Esophagus muscularis mucosa (tissue), 4 donors: ENCODE measurements at places on chromosomes 6 and 20. TPM values are rescaled to one million over a fixed set of nuclear protein-coding genes. Genes with fewer than 3 reads are reported as not detected.

The SYNGAP1 gene
- total RNA-seq, result 15.0 TPM

The HSF2 gene
- total RNA-seq, result 27.8 TPM

The SLC4A11 gene
- total RNA-seq, result 0.11 TPM

The CD2AP gene
- 20.3 TPM for total RNA-seq

The CLDN20 gene
- total RNA-seq, result not detected

The MDFI gene
- 0.83 TPM for total RNA-seq

DNA sequence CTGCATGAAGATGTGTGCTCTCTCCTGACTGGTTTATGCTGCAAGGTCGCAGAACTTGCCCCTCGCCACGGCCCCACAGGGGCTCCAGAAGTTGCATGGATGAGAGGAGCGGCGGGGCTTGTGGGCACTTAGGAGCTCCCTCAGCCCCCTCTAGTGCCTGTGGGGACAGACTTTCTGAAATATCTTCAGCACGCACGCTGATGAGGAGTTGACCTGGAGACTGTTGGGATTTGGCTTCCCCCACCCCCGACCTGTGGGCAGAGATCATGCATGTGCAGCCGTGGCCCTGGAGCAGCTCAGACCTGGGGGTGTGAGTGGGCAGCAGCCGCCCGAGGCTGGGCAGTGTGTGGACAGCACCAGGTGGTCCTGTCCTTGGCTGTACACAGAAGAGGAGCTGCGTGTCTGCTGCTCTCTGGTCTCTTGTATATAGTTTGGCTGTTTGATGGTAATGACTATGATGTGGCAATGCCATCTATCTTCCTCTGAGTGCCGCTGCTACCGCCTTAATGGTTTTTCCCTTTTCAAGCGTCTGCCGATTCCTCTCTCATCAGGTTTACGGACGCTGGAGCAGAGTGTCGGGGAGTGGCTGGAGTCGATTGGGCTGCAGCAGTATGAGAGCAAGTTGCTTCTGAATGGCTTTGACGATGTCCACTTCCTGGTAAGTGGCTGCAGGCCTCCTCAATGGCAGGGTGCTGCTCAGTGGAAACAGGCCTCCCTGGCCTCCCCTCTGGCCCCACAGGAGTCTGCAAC lies 81.4 kb downstream of the TCP11 start:
- H3K27ac ChIP-seq, result peak overlapping the region; percentile 92
- DNase-seq, result no peak
- H3K4me3 ChIP-seq, result peak overlapping the region; percentile 13
- H3K4me1 ChIP-seq, result peaks cover 100% of the 10 kb centered on the region
- H3K27me3 ChIP-seq, result no peaks in the 10 kb centered on the region

DNA sequence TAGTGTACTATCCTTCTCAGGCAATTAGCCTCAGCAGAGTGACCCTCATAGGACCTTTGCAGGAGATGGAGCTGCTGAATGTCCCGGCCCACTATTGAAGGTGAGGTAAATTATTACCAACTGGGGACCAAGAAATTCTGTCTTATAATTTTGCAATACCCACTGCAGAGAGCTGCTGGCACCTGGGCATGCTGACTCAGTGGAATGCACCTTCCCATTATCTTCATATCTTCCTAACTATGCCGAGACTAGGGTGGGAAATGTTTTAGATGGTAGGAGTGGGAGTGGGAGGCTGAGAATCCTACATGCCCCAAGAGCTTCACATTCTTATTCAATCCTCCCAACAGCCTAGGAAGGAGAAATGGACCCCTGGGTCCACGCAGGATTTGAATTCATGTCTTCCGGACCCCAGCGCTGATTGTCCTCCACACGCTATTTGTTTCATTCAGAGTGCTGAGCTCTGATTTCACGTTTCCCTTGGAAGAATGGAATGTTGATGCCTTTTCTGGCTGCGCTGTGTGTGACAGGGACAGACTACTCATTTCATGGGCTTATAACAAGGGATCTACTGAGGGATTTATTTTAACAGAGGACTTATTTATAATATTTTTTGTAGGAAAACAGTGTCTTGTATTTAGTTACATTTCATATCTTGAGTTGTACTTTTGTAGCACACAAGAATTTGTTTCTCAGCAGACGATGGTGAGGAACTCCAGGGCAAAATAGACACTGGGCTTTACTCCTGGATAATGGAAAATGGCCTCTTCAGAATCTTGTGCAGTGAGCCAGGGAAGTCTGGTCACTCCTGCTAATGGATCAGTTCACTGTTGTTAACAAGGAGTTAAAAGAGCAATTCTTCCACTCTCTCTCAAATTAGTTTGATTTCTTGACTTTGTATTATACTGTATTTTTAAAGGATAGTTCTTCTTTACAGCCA lies 66.4 kb downstream of the FYN start:
- no peak for DNase-seq
- H3K27me3 ChIP-seq, result no peaks in the 10 kb centered on the region
- no peak overlapping the region for H3K27ac ChIP-seq
- H3K4me1 ChIP-seq, result peaks cover 31% of the 10 kb centered on the region
- H3K36me3 ChIP-seq, result no peaks in the 10 kb centered on the region

DNA sequence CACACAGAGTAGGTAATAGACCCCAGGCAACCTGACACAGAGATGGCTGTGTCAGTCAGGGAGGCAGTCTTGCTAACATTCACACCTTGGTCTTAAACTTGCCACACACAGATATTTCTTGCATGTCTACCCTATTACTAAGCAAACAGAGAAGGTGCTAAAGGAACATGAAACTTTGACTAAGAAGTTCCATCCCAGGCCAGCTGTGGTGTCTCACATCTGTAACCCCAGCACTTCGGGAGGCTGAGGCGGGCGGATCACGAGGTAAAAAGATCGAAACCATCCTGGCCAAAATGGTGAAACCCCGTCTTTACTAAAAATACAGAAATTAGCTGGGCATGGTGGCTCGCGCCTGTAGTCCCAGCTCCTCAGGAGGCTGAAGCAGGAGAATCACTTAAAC lies 222.4 kb upstream of the JARID2 start:
- no peak for DNase-seq
- no peaks in the 10 kb centered on the region for H3K36me3 ChIP-seq
- H3K4me3 ChIP-seq, result no peak overlapping the region
- H3K27ac ChIP-seq, result no peak overlapping the region
- peaks cover 6% of the 10 kb centered on the region for H3K4me1 ChIP-seq

DNA sequence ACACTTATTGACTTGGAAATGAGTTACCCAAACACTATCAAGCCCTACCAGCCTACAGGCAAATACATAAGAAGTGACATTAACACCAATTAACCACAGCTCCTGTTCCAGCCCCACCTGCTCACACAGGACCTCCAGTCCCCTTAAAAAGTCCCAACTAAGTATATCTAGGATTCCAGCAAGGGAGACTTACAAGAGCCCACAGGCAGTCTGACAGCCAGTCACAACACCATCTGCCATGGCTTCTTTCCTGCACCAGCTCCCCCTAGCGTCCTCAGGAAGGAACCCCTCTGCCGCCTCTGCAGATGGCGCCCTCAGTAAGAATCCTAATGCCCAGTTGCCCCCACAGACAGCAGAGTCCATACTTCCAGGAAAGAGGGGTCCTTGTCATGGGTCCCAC lies 122.1 kb downstream of the HIVEP2 start:
- DNase-seq, result no peak
- peaks cover 43% of the 10 kb centered on the region for H3K4me1 ChIP-seq
- no peaks in the 10 kb centered on the region for H3K27me3 ChIP-seq
- H3K4me3 ChIP-seq, result no peak overlapping the region

GRCh38 chr6:88869263-88870020 lies 94.0 kb downstream of the RNGTT start:
- H3K27me3 ChIP-seq, result no peaks in the 10 kb centered on the region
- DNase-seq, result no peak
- no peaks in the 10 kb centered on the region for H3K4me1 ChIP-seq
- H3K36me3 ChIP-seq, result no peaks in the 10 kb centered on the region
- no peak overlapping the region for H3K27ac ChIP-seq

DNA sequence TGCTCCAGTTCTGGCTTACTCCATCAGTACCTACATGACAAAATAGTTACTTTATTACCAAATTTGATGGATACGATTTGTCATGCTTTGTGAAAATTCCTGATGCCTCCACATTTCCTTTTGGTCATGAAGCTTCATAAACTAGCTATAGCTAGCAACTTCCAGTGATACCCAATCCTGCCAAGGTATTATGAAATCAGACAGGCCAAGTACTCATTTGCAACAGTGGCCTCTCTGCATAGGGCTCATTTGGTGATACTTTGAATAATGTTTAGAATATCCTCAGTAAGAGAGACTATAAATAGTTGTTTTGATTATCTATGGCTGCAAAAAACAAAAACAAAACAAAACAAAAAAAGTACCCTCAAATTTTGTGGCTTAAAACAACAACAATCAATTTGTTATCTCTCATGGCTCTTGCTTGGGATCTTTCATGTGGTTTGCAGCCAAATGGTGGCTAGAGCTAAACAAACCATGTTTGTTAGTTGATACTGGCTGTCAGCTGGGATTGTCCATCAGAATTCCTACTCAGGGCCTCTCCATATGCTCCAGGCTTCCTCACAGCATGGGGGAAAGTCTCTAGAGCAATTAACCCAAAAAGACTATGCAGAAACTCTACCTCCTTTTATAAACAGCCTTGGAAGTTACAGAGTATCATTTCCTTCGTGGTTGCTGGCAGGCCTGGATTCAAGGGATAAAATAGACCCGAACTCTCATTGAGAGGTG lies 10.1 kb upstream of the PRL start:
- H3K27ac ChIP-seq, result no peak overlapping the region
- DNase-seq, result no peak
- H3K4me1 ChIP-seq, result no peaks in the 10 kb centered on the region
- H3K4me3 ChIP-seq, result no peak overlapping the region
- no peaks in the 10 kb centered on the region for H3K36me3 ChIP-seq
- no peaks in the 10 kb centered on the region for H3K27me3 ChIP-seq

DNA sequence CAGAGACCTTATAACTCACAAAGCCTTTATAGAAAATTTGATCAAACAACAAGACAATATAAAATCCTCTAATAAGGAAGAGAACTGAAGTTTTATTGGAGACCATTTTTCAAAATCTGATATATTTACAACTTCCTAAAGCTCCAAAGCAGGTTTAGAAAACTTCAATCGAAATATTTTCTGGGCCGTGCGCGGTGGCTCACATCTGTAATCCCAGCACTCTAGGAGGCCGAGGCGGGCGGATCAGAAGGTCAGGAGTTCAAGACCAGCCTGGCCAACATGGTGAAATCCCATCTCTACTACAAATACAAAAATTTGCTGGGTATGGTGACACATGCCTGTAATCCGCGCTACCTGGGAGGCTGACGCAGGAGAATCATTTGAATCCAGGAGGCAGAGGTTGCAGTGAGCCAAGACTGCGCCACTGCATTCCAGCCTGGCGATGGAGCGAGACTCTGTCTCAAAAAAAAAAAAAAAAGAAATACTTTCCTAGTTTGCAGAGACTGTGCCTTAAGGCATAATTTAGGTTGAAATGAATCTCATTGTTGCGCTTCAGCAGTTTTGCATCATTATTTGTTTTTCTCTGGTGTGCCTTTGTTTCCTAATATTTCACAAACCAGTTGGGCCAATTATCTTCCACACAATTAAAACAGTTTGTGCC lies 60.6 kb upstream of the ASIP start:
- H3K36me3 ChIP-seq, result no peaks in the 10 kb centered on the region
- no peaks in the 10 kb centered on the region for H3K4me1 ChIP-seq
- no peak overlapping the region for H3K27ac ChIP-seq
- no peak overlapping the region for H3K4me3 ChIP-seq
- H3K27me3 ChIP-seq, result no peaks in the 10 kb centered on the region
- DNase-seq, result no peak

- DNase-seq, result no peak
- peaks cover 16% of the 10 kb centered on the region for H3K4me1 ChIP-seq
- H3K27me3 ChIP-seq, result no peaks in the 10 kb centered on the region
Observed at GRCh38 chr6:52662031-52662430, 8.9 kb upstream of the TMEM14A start.

- H3K27ac ChIP-seq, result no peak overlapping the region
- no peak overlapping the region for H3K4me3 ChIP-seq
- H3K27me3 ChIP-seq, result no peaks in the 10 kb centered on the region
- peaks cover 2% of the 10 kb centered on the region for H3K4me1 ChIP-seq
- DNase-seq, result no peak
- peaks cover 23% of the 10 kb centered on the region for H3K36me3 ChIP-seq
Observed at GRCh38 chr6:108068618-108069017, 5.9 kb downstream of the OSTM1 start.

- H3K4me1 ChIP-seq, result peaks cover 70% of the 10 kb centered on the region
- H3K4me3 ChIP-seq, result peak overlapping the region; percentile 57
- no peaks in the 10 kb centered on the region for H3K36me3 ChIP-seq
- DNase-seq, result no peak
- no peak overlapping the region for H3K27ac ChIP-seq
Observed at GRCh38 chr20:56628015-56628872, 862 bp upstream of the TFAP2C start.

GRCh38 chr6:10956776-10957175 lies 69.9 kb downstream of the SYCP2L start:
- no peak overlapping the region for H3K4me3 ChIP-seq
- no peak overlapping the region for H3K27ac ChIP-seq
- H3K4me1 ChIP-seq, result peaks cover 6% of the 10 kb centered on the region
- no peaks in the 10 kb centered on the region for H3K36me3 ChIP-seq

DNA sequence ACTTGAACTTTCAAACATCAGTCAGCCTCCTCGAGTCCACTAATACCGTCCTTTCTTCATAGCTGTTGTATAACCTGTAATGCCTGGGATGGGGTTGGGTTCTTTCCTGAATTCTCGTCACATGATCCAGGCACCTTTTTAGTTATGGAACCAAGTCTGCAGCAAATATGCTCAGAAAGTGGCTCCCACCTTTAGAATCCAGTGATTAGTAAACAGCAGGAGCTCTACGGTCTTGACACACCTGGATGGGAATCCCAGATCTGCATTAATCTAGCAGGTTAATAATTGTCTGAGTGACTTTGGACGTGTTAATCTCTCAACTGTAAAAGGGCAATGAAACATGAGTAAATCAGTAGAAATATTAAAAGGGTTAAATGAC lies 729 bp upstream of the ZHX3 start:
- H3K4me1 ChIP-seq, result peaks cover 37% of the 10 kb centered on the region
- H3K4me3 ChIP-seq, result peak overlapping the region; percentile 89
- no peak for DNase-seq
- H3K27ac ChIP-seq, result peak overlapping the region; percentile 93

DNA sequence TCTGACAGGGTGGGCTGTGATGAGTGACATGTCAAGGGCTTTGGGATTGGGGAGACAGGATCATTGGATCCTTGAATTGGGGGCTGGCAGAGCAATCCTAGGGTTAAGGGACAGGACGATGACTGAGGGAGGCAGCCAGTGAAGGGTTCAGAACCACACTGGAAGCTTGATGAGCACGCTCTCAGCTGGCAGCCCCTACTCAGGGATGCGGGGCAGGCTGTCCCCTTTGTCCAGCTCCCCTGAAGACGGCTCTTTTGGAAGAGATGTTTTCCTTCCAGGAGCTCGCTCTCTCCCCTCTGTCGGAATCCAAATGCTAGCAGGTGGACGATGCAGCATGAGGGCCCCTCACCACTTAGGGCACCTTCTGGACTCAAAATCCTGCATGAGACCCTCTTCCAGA lies 8.4 kb downstream of the TGM3 start:
- H3K4me1 ChIP-seq, result no peaks in the 10 kb centered on the region
- H3K36me3 ChIP-seq, result no peaks in the 10 kb centered on the region
- DNase-seq, result no peak
- no peak overlapping the region for H3K27ac ChIP-seq

GRCh38 chr20:16904751-16905150 lies 156.6 kb downstream of the OTOR start:
- H3K36me3 ChIP-seq, result no peaks in the 10 kb centered on the region
- no peak for DNase-seq
- H3K27ac ChIP-seq, result no peak overlapping the region

GRCh38 chr6:137353842-137354397 lies 134.7 kb upstream of the IFNGR1 start:
- H3K27me3 ChIP-seq, result no peaks in the 10 kb centered on the region
- no peak overlapping the region for H3K4me3 ChIP-seq
- H3K36me3 ChIP-seq, result no peaks in the 10 kb centered on the region
- DNase-seq, result no peak
- H3K4me1 ChIP-seq, result peaks cover 11% of the 10 kb centered on the region
